Activated CD8-positive, alpha-beta T cell treated with anti-CD3 and anti-CD28 coated beads, Interleukin-2, amount 10 ng/mL, durations not matched to agents 7 days and 5 days (primary cell): ENCODE measurements at places on chromosomes 4 and X. TPM values are rescaled to one million over a fixed set of nuclear protein-coding genes. Genes with fewer than 3 reads are reported as not detected.

- no peak for DNase-seq
Measured at GRCh38 chrX:103220511-103221323, 5.8 kb downstream of the BEX4 start.

DNA sequence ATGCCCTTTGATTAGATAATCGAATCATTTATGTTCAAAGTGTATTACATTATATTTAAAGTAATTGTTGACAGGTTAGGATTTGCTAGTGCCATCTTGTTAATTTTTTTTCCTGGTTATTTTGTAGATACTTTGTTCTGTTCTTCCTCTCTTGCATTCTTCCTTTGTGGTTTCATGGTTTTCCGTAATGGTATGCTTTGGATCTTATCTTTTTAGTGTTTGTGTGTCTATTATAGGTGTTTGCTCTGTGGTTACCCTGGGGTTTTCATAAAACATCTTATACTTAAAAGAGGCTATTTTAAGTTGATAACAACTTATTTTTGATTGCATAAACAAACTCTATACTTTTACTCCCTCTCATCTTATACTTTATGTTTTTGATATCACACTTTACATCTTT, 108.2 kb upstream of the SRD5A3 start:
- no peak for DNase-seq

- no peak for DNase-seq
Measured at GRCh38 chr4:149521611-149522425, 293.8 kb downstream of the IQCM start.

DNA sequence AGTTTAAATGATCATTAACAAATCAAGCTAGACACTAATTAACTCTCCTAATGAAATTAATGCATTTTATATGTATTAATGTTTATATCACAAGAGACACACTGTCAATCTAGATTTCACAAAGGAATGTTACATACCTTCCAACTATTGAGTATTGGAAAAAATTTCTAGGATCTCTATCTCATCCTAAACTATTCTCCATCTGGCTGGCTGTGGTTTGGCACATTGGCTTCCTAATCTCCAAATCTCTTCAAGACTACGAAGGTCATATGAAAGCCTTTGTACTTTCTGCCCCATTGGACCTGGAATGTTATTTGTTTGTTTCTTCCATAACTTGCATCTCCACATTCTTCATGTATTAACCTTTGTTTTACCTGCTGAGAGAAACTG, 1160.0 kb downstream of the ADGRL3 start:
- no peak for DNase-seq

GRCh38 chr4:8192748-8193738, 6.0 kb upstream of the SH3TC1 start:
- peak; percentile 58 for DNase-seq

DNA sequence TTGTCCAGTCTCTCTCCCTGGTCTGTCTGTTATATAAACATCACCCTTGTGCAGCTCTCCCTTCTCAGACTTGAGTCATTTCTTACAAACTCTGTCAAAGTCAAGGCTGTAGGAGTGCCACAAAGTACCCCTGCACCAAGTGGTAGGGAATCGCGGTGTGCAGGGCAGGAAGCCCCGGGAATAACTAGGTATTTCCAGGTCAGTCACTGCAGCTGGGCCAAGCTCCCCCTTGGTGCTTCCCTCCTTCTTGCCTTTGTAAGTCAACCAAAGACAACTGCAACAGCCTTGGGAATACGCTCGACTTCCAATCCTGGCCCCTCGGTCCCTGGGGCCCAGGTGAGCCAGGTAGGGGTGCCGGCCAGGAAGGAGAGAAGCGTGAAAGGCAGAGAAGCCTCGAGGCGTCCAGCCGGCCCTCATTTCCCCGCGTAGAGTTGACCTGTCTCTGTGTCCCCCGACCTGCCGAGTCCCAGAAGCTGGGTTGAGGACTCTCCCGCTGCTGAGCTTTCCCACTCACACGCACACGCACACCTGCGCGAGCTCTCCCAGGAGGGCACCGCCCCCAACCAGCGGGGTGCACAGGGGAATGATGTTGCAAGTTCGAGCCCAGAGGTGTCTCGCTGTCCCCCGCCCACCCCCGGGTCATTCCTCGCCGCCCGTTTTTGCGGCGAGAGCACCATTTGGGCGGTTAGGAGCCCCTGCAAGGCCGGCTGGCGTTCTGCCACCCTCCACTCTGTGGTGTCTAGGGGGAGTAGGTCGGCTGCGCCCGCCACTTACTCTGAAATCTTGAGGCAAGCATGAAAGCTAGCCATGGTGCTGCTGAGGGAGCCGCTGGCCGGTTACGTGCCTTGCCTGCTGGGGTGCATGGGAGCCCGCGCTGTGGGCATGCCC, 22.8 kb upstream of the KIAA1210 start:
- DNase-seq: no peak

DNA sequence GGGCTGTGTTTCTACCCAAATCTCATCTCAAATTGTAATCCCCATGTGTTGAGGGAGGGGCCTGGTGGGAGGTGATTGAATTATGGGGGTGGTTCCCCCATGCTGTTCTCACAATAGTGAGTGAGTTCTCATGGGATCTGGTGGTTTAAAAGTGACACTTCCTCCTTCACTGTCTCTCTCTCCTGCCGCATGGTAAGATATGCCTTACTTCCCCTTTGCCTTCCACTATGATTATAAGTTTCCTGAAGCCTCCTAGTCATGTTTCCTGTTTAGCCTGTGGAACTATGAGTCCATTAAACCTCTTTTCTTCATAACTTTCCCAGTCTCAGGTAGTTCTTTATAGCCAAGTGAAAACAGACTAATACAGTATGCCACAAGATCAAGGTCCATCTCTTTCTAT, 70.0 kb upstream of the MSX1 start:
- DNase-seq: no peak

DNA sequence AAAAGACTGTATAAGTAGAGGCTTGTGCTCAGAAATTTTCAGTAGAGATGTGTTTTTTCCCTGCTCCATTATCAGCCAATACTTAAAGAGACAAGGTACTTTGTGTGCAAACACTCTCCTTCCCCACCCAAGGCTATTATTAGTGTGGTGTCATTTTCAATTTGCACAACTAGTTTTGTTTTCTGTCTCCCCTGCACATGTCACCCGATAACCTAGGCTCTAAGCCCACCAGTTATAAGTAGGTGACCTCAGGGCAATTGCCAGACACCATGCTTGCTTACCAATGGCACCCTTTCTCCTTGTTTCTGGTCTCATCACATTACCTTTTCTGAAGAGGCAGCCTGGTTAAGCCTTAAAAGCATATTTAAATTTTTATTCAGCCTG, 8.0 kb upstream of the GUCY1A1 start:
- DNase-seq: no peak

DNA sequence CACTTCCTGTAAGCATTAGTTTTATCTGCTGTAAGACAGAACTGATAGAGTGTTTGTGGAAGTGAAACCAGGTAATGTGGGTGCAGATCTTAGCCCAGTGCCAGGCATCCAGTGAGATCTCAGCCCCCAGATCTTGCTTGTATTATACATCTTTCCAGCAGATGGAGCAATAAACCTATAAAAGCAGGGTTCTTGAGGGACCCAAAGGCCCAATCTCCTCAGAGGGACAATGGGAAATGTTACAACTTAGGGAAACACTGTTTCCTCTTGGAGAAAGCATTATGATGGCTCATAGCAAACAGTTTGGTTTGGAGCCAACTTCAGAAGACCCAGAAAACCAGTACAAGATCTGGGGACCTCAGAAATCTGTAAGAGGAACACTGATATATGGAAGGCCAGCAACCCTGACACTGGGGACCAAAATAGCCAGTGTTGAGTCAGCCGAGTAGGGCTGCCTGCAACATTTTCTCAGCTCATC, 206.3 kb downstream of the SLC7A11 start:
- DNase-seq: no peak

DNA sequence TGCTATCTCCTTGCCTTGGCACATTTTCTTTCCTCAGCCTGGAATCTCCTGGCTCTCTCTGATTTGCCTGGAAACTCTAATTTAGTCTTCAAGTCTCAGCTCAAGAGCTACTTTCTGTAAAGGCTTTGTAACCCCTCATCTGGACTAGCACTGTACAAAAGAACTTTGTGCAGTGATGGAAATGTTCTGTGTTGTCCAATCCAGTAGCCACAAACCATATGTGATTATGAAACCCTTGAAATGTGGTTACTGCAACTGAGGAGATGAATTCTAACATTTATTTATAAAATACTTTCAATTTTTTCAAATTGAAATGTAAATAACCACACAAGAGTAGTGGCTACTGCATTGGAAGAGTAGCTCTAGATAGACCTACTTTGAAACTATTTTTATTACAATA, 66.6 kb upstream of the HS3ST1 start:
- DNase-seq: no peak

DNA sequence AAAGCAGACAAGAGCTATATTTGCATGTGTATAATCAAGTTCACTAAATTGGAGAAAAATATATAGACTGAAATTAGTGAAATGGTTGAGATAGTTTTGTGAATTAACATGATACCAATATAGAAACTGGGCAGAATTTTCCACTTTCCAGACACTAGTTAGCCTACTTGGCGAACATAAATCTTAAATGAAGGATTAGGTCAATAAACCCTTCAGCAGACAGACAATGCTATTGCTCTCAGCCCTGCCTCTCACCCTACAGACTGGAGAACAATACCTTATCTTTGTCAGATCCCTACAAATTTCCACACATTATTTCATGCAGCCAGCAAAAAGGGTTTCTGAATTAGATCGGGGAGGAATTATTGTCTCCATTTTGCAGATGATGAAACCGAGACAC, 236.4 kb upstream of the TAPT1 start:
- DNase-seq: no peak

- no peak for DNase-seq
Measured at GRCh38 chr4:11698033-11698432, 269.3 kb upstream of the HS3ST1 start.

DNA sequence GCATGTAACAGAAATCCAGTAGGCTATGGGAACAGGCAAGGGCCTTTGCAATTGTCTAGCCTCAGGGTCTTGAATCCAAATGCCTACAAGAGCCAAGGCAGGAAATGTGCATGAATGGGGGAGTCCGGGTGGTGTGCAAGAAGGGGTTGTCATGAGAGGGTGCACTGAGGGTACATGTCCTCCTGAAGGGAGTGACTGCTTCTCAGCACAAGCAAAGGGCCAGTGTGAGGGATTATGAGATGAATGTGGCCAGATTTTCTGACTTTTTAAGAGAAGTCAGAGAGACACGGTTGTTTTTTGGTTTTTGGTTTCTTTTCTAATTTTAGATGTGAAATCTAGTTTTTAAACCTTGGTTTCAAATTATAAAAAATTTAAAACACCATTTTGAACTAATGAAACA, 76.5 kb upstream of the LSM6 start:
- no peak for DNase-seq

- no peak for DNase-seq
Measured at GRCh38 chrX:19578956-19579355, 63.6 kb upstream of the MAP3K15 start.

- no peak for DNase-seq
Measured at GRCh38 chr4:63757929-63758328, 651.3 kb downstream of the TECRL start.

RXFP1 gene
- total RNA-seq: not detected

DCX gene
- not detected for total RNA-seq

OCIAD2 gene
- 92.7 TPM for total RNA-seq

BLTP1 gene
- 35.4 TPM for total RNA-seq

CABS1 gene
- total RNA-seq: not detected

IQSEC2 gene
- total RNA-seq: not detected

PITX2 gene
- not detected for total RNA-seq

PAGE2B gene
- 0.97 TPM for total RNA-seq

SRPX2 gene
- not detected for total RNA-seq
